ENCODE measurements at places on chromosomes 6 and 20.

DNA sequence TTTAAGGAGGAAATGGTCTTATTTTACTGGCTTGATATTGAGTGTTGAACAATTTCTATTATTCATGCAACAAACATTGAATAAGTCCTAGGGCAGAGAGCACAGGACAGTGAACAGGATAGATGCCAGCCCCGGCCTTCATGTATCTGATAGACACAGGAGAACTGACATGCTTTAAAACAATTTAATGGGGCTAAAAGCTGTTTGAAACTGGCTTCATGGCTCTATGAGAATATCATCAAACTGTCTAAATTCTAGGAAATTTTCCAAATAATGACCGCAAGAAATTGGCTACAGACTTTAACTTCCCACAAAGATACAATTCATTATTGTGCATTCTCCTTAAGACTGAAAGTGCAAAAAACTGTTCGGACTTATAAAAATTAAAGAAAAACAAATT lies 69.0 kb downstream of the ID4 start:
- DNase-seq: no peak

- no peak for DNase-seq
Measured at GRCh38 chr6:161104966-161105365, 113.4 kb downstream of the MAP3K4 start.

- DNase-seq: no peak
Measured at GRCh38 chr6:156899071-156899470, 121.9 kb downstream of the ARID1B start.

GRCh38 chr20:59731376-59731775 lies 127.0 kb downstream of the PHACTR3 start:
- DNase-seq: no peak

- DNase-seq: no peak
Measured at GRCh38 chr6:4367643-4368042, 232.3 kb upstream of the ECI2 start.

- no peak for DNase-seq
Measured at GRCh38 chr20:15567219-15567618, 1006.0 kb downstream of the KIF16B start.

- DNase-seq: no peak
Measured at GRCh38 chr6:76240092-76240491, 167.6 kb upstream of the IMPG1 start.

DNA sequence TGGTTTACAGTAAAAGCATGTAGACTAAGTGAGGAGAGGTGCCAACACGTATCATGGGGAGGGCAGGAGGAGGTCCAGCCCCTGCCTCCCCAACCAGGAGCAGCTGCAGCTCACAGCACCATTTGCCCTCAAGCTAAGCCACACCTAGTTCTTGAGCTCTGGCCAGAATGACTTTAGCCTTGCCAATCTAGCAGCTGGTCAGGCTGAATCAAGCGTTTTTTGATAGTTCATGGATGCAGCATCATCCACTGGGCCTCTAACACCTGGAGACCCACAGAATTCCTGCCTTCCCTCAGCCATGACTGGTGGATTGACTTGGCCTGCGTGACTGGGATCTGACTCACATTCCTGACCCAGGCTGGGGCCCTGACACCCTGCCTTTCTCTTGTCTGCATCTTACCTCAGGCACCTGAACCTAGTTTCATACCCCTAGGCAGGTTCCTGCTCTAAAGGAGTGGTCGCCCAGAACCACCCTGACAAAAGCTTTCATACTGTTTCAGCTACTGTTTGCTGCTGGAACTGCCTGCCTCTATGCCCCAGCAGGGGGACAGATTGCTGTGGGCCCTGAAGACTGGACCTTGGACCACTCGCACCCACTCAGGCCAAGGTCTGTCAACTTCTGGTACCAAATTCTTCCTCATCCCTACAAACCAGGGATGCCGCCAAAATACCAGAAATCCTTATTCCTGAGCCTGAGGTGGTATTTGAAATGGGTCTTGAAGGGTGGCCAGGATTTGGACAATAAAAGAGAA lies 122.3 kb downstream of the QRSL1 start:
- no peak for DNase-seq

DNA sequence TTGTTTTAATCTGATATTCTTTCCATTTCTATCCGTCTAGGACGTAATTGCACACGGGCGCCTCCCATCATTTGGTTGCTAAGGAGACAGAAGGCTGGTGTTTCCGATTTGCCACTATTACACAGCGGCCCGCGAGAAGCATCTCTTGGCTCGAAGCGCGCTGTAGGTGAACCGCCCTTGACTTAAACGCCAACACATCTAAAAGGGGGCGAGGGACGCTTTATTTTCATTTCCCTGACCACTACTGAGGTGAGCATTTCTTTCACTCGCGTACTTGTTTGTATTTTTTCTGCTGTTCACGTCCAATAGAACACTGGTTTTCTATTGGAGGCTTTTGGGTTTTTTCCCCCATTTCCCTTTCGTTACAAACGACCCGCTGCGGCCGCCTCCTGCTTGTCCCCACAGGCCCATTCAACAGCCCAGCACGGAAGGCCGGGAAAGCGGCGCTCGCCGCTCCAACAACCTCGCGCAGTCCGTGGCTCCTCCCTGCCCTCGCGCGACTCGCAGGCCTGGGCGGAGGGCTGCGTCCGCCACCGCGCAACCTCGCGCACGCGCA lies 505 bp upstream of the WRNIP1 start:
- DNase-seq: no peak

- no peak for DNase-seq
Measured at GRCh38 chr6:168363811-168364792, 44.5 kb upstream of the DACT2 start.

DNA sequence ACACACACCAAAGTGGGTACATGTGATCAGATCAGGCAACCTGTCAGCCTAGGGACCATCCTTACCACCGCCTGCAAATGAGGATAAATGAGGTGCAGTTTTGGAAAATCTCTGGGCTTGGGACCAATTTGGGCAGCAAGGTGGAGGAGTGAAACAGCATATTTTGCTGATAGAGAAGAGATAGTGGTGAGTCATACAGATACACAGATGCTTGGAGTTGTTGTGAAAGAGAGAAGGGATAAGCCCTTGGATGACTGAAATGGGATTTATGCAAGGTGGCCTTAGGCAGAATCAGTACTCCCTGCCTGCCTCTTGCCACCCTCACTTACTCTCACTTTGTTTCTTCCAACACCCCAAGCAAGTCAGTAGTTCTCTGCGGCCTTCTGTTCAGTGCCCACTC lies 34.7 kb downstream of the BMP2 start:
- DNase-seq: no peak

- DNase-seq: no peak
Measured at GRCh38 chr20:47093320-47093966, 198.8 kb downstream of the EYA2 start.

- DNase-seq: no peak
Measured at GRCh38 chr6:160069459-160069858, 52.2 kb upstream of the SLC22A1 start.

GRCh38 chr20:11986954-11987353 lies 69.3 kb downstream of the BTBD3 start:
- DNase-seq: no peak

DNA sequence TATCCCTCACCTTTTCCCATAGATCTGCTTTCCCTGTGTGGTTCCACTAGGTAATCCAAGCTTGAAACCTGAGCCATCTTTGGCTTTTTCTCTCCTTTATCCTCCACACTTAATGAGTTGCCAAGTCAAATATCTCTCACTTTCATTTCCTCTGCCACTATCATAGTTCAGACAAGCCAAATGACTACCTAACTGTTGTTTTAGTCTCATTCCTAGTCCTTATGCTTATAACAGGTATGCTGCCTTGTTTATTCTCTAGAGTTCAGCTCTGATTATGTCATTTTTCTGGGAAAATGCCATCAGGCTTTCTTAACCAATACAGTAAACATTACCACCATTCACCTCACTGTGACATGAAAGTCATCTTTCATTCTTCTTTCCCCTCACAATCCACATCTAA lies 6.5 kb downstream of the EFHC1 start:
- no peak for DNase-seq

DNA sequence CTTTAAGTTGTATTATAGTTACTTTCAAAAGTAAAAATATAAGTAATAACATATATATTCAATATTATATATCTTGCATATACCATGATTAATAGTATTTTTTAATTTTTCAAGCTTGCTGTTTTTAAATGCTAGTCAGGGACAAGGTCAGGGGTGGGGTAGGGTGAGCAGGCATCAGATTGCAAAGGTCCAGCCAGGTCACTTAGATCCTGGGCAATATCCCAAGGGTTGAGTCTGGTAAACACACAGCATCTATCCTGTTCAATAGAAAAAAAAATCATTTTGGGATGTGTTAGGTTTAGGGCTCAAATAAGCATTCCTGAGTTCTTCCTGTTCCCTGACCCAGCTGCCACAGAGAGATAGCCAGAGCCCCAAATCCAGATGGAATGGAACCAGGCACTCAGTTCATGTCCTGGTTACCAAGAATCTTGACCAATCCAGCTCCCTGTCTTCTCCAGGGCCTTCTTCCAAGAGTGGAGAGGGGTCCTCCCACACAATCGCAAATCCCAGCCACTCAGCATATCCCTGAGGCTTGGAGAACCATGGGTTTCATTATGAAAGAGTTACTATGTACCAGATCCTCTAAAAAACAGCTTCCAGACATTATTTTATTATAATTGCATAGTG lies 134.9 kb upstream of the TOP1 start:
- no peak for DNase-seq

- DNase-seq: no peak
Measured at GRCh38 chr20:24836661-24837299, 112.3 kb upstream of the CST7 start.

- DNase-seq: no peak
Measured at GRCh38 chr20:33649201-33649681, 12.9 kb upstream of the C20orf144 start.

DNA sequence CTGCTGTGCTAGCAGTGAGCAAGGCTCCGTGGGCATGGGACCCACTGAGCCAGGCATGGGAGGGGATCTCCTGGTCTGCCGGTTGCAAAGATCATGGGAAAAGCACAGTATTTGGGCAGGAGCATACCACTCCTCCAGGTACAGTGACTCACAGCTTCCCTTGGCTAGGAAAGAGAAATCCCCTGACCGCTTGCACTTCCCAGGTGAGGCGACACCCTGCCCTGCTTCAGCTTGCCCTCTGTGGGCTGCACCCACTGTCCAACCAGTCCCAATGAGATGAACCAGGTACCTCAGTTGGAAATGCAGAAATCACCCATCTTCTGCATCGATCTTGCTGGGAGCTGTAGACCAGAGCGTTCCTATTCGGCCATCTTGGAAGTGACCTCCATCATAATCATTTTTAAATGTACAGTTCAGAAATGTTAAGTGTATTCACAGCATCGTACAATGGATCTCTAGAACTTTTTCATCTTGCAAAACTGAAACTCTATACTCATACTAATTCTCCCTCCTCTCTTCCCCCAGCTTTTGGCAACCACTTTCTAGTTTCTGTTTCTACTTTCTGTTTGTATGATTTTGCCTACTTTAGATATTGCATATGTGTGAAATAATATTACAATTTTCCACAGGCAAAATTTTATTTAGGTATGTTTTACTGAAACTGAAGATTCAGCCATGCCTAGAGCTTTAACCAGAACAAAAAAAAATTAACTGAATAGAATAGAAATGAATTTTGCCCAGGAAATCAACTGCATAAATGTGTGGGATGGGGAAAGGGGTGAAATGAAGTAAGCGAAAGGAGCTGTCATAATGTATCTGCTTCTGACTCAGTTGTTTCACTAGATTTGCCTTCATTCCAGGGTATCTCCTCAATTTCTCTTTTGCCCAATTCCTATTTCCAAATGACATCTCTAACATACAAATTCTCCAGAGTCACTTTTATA lies 100.0 kb downstream of the RWDD2A start:
- peak; percentile 19 for DNase-seq

GRCh38 chr6:16691324-16691723 lies 69.9 kb downstream of the ATXN1 start:
- no peak for DNase-seq

GRCh38 chr20:9400171-9401025 lies 114.0 kb upstream of the LAMP5 start:
- no peak for DNase-seq

GRCh38 chr6:33740204-33740608 lies 6.5 kb downstream of the IP6K3 start:
- DNase-seq: no peak

DNA sequence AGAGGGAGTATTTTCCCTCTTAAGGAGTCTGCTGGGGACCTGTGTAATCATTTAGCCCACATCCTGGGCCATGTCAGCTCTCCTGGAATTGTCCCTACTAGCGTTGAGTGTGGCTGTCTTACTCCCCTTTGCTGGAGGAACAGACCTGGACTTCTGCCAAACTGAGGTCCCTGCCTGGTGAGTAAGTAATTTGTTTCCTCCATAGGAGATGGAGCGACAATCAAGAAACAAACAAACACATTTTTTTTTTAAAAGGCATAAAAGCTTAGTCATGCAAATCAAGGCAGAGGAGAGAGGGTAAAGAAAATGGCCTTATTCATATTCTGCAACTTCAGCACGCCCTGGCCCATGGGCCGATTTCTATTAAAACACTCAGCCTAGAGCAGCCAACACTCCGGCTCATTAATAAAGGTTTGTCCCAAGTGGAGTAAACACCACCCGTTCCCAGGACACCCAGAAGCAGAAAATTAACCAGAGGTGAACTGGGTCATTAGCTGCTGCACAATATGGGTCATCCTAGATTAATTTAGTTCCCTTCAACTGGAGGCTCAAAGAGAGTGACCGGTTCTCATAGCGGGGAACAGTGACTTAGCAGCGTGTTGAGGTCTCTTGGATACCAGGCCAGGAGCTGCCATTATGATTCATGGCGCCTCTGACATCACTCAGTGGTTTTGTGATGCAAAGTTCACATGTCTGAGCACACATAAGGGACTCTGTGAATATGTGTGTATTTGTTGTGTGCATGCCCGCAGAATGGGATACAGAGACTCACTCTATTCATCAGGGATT lies 165.0 kb upstream of the SULF2 start:
- DNase-seq: no peak

- DNase-seq: peak; percentile 95
Measured at GRCh38 chr20:41011551-41012067, 17.0 kb upstream of the TOP1 start.

DNA sequence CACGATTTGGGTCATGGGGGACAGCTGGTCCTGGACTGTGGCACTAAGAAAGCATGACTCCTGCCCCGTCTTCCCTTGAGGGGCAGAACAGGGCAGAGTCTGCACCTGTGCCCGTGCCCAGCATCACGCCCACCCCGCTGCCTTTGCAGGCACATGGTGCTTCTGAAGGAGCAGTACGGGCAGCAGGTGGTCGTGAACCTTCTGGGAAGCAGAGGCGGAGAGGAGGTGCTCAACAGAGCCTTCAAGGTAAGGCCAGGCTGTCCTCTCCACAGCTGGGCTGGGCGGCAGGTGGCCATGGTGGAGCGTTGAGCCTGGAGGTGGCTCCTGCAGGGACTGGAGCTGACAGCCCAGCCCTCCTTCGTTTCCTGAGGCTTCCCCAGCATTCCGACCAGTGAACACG lies 77.4 kb downstream of the SYNJ2 start:
- no peak for DNase-seq

GRCh38 chr6:7440476-7440875 lies 50.9 kb downstream of the RIOK1 start:
- no peak for DNase-seq

DNA sequence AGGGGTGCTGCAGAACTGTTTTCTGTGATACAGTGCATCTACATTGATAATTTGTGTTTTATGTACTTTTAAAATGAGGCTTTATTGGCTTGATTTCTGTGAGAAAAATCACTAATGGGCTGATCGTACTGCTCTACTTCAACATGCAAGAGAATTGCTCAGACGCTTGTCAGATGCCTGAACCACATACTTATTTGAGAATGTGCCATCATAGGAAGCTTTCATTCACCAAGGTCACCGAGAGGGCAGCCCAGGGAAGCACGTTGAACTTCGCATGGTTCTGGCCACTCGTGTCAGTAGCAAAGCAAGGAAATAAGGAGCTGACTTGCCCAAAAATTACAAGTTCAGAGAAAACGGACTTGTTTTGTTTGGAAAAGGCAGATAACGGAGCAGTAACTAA lies 168.5 kb upstream of the AKAP12 start:
- DNase-seq: no peak
